ENCODE measurements at places on chromosomes 4 and X. TPM values are rescaled to one million over a fixed set of nuclear protein-coding genes. Genes with fewer than 3 reads are reported as not detected.

- no peaks in the 10 kb centered on the region for H3K27me3 ChIP-seq
- peaks cover 70% of the 10 kb centered on the region for H3K4me1 ChIP-seq
- H3K4me3 ChIP-seq: peak overlapping the region; percentile 86
- H3K27ac ChIP-seq: peak overlapping the region; percentile 99
- peaks cover 40% of the 10 kb centered on the region for H3K36me3 ChIP-seq
- DNase-seq: peak; percentile 66
Observed at GRCh38 chrX:79161655-79162054, 17.2 kb downstream of the GPR174 start.

- H3K27me3 ChIP-seq: peaks cover 3% of the 10 kb centered on the region
- peaks cover 32% of the 10 kb centered on the region for H3K4me1 ChIP-seq
- H3K27ac ChIP-seq: peak overlapping the region; percentile 68
- H3K36me3 ChIP-seq: peaks cover 2% of the 10 kb centered on the region
Observed at GRCh38 chrX:150409964-150410363, 46.8 kb downstream of the MAMLD1 start.

GRCh38 chrX:20523626-20524312 lies 257.1 kb upstream of the RPS6KA3 start:
- peaks cover 25% of the 10 kb centered on the region for H3K27me3 ChIP-seq
- no peaks in the 10 kb centered on the region for H3K36me3 ChIP-seq
- peak; percentile 47 for DNase-seq
- no peak overlapping the region for H3K4me3 ChIP-seq
- H3K27ac ChIP-seq: no peak overlapping the region

DNA sequence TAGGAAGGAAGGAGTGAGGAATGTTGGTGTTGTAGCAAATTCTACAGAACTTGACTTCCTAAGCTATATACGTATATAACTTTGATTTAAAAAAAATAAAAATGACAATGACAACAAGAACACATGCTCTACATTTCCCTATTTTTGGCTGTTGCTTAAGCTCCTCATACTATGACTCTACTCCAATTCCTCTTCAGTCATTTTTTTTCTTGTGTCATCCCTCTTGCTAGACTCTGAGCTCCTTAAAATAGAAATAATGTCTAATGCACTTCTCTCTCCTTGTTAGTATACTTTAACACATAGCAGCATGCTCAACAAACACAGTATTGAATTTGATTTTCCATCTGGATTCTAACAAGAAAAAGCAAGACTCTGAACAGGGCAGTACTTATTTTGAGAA lies 144.0 kb downstream of the HDX start:
- no peaks in the 10 kb centered on the region for H3K36me3 ChIP-seq
- no peak for DNase-seq
- no peaks in the 10 kb centered on the region for H3K27me3 ChIP-seq
- no peak overlapping the region for H3K4me3 ChIP-seq
- no peak overlapping the region for H3K27ac ChIP-seq

DNA sequence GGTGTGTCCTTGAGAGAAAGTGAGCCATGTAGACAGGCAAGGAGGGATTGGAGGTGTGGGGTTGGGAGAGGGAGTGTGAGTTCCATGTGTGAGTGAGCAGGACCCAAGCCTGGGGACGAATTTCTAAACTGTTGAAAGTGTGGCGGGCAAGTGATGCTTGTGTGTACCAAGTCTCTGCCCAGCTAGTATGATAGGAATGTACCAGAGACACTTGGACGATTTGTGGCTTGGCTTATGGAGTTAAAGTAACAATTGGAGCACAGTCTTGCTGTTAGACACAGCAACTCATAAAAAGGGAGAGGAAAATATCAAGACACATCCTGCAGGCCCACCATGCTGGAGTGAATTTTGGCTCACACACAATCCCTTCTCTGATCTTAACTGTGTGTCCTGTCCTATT lies 8.5 kb downstream of the PTTG2 start:
- peaks cover 6% of the 10 kb centered on the region for H3K4me1 ChIP-seq
- H3K27ac ChIP-seq: no peak overlapping the region
- no peak for DNase-seq
- no peaks in the 10 kb centered on the region for H3K27me3 ChIP-seq

- no peaks in the 10 kb centered on the region for H3K27me3 ChIP-seq
- H3K36me3 ChIP-seq: no peaks in the 10 kb centered on the region
- no peak overlapping the region for H3K27ac ChIP-seq
- H3K4me3 ChIP-seq: no peak overlapping the region
- no peaks in the 10 kb centered on the region for H3K4me1 ChIP-seq
- DNase-seq: no peak
Observed at GRCh38 chrX:29662759-29663503, 552.4 kb upstream of the MAGEB2 start.

DNA sequence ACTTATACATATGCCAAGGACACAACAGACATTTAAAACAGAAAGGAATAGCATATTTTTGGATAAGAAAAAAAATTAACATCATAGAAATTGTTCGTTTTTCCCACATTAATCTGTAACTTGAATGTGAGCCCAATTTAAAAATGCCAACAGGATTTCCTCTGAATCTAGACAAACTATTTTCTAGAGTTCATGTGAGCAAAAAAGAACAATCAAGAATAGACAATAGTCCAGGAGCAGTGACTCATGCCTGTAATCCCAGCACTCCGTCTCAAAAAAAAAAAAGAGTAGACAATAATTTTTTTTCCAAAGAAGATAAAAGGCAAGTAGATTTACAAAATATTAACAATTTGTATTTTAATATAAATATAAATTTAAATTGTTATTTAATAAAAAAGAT lies 73.7 kb upstream of the DUSP21 start:
- no peak overlapping the region for H3K27ac ChIP-seq
- H3K4me3 ChIP-seq: no peak overlapping the region
- DNase-seq: no peak
- H3K36me3 ChIP-seq: no peaks in the 10 kb centered on the region
- no peaks in the 10 kb centered on the region for H3K4me1 ChIP-seq

- peaks cover 4% of the 10 kb centered on the region for H3K27me3 ChIP-seq
- H3K27ac ChIP-seq: no peak overlapping the region
- no peaks in the 10 kb centered on the region for H3K36me3 ChIP-seq
- H3K4me1 ChIP-seq: no peaks in the 10 kb centered on the region
- H3K4me3 ChIP-seq: no peak overlapping the region
Observed at GRCh38 chr4:120318196-120318846, 251.7 kb upstream of the MAD2L1 start.

- peaks cover 26% of the 10 kb centered on the region for H3K27me3 ChIP-seq
- peak; percentile 96 for DNase-seq
- H3K4me1 ChIP-seq: peaks cover 43% of the 10 kb centered on the region
- H3K27ac ChIP-seq: peak within 1 kb of the TSS; percentile 93
Observed at GRCh38 chr4:152779513-152780266, at the start of the genes ARFIP1 and TIGD4. ARFIP1 (plus strand) TSS chr4:152779954; CDS start chr4:152829634, 49,680 bp downstream. TIGD4 (minus strand) TSS chr4:152779730; CDS start chr4:152771004, 8,726 bp downstream.

- H3K36me3 ChIP-seq: no peaks in the 10 kb centered on the region
- H3K27me3 ChIP-seq: peaks cover 8% of the 10 kb centered on the region
Observed at GRCh38 chr4:22515145-22515887, 550 bp downstream of the ADGRA3 start.

DNA sequence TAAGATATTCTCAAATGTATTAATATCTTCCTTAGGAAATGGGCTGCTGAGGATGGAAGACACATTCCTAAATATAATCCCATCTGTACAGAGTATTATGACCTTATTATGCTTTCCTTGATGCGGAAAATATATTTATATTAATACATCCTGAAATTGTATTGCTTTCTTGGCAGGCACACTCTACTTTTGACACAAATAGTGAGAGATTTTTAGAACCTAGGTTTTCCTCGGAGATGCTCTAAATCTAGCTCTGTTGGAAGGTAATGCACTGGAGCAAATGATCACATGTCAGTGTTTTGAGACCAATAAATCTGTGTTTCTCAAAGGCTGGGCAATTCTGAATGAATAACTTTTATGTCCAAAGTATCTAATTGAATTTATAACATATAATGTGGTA lies 94.3 kb upstream of the MAGEC2 start:
- no peaks in the 10 kb centered on the region for H3K4me1 ChIP-seq
- H3K27me3 ChIP-seq: no peaks in the 10 kb centered on the region
- H3K27ac ChIP-seq: no peak overlapping the region

GRCh38 chrX:9775930-9776329 lies 10.3 kb upstream of the GPR143 start:
- DNase-seq: no peak
- H3K4me3 ChIP-seq: no peak overlapping the region
- H3K27me3 ChIP-seq: peaks cover 16% of the 10 kb centered on the region
- H3K36me3 ChIP-seq: no peaks in the 10 kb centered on the region
- no peak overlapping the region for H3K27ac ChIP-seq

DNA sequence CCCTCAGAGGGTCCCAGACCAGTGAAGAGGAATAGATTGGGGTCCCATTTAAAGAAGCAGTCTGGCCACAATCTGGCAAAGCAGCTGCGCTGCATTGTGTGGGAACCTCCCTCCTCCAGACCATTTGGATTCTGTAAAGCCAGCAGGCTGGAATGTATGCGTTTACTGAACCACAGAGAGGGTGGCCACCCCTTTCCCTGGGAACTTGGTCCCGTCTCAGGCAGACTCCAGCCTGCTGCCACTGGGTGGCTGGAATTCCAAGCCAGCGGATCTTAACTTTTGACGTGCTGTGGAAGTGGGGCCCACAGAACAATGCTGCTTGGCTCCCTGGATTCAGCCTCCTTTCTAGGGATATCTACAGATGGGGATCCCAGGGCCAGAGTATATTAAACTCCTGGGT lies 307.2 kb downstream of the DACH2 start:
- no peaks in the 10 kb centered on the region for H3K36me3 ChIP-seq
- no peak for DNase-seq
- no peaks in the 10 kb centered on the region for H3K27me3 ChIP-seq
- no peak overlapping the region for H3K4me3 ChIP-seq
- H3K4me1 ChIP-seq: no peaks in the 10 kb centered on the region

DNA sequence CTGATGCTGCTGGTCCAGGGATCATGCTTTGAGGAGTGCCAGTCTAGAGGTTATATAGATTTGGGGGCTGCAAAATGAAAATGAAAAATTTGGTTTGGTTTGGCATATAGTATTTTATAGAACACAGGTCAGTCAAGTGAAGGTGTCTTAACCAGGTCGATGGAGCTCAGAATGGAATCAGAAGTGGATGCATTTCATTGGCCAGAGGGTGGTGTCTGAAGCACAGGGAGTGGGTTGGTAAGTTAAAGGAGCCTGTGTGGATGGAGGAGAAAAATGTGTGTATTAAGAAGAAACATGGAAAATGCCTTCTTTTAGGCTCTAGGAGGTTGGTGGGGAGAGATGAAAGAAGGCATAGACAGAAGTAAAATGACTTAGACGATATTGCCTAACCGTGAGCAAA lies 8.6 kb downstream of the GALNT7 start:
- no peak overlapping the region for H3K27ac ChIP-seq
- H3K36me3 ChIP-seq: peaks cover 5% of the 10 kb centered on the region
- no peak overlapping the region for H3K4me3 ChIP-seq

GRCh38 chrX:132738951-132739350 lies 219.5 kb downstream of the HS6ST2 start:
- H3K27ac ChIP-seq: no peak overlapping the region
- DNase-seq: no peak
- no peak overlapping the region for H3K4me3 ChIP-seq
- H3K4me1 ChIP-seq: peaks cover 33% of the 10 kb centered on the region

DNA sequence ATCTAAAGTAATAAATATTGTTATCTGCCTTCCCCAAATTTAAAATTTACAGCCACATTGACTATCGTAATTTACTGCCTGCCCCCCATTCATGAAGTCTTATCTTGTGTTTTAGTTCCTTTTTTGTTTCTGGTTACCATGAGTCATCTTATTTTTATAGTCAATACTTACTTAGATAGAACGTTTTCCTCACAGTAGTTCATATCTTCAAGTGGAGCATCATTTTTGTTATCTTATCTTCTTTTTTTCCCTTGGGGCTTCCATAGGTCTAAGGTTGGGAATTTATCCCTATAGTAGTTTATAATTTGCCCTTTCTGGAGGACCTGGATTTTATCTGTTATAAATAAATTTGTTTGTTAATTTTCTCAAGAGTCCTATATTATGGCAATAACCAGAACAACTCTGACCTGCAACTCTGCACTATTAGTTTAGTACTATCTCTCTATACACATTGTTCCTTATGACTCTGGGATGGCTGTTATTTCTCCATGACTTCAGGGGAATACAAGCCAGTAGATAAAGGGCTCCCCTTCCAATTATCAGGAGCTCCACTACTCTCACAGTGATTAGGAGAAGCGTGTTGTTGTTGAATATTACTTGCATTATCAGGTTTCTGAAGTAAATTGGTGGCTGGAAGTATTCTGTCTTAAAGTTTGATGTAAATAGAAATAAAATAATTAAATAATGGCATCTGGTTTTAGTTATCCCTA lies 330.6 kb downstream of the GALNTL6 start:
- H3K4me3 ChIP-seq: no peak overlapping the region
- no peak overlapping the region for H3K27ac ChIP-seq
- no peaks in the 10 kb centered on the region for H3K36me3 ChIP-seq
- H3K4me1 ChIP-seq: no peaks in the 10 kb centered on the region
- H3K27me3 ChIP-seq: no peaks in the 10 kb centered on the region
- no peak for DNase-seq

GRCh38 chrX:47831788-47832187 lies 4.9 kb upstream of the ZNF81 start:
- DNase-seq: peak; percentile 65
- H3K36me3 ChIP-seq: peaks cover 2% of the 10 kb centered on the region
- no peak overlapping the region for H3K27ac ChIP-seq
- peaks cover 8% of the 10 kb centered on the region for H3K4me1 ChIP-seq
- H3K27me3 ChIP-seq: no peaks in the 10 kb centered on the region

DNA sequence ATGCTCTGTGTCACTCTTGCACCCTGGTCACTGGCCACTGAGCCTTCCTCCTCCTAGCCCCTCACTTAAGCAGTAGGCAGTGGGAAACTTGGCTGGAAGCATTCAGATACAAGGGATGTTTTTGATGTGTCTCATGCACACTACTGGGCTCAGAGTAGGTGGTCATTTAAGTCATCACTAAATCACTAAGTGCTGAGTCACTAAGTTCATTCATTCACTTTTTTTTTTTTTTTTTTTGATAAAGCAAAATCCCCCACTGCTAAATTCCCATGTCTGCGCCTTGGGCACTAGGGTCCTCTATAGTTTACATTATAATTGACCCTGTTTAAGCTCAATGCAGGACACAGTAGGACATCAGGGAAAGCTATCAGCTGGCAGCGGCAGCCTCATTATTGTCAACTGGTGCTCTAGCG lies 182.4 kb upstream of the MBNL3 start:
- peaks cover 5% of the 10 kb centered on the region for H3K27me3 ChIP-seq
- H3K4me1 ChIP-seq: no peaks in the 10 kb centered on the region
- no peaks in the 10 kb centered on the region for H3K36me3 ChIP-seq

GRCh38 chr4:107824350-107825071 lies at the start of gene SGMS2:
SGMS2 (plus strand) TSS chr4:107824932; CDS start chr4:107895554, 70,622 bp downstream.
- H3K4me3 ChIP-seq: peak within 1 kb of the TSS; percentile 82
- DNase-seq: peak; percentile 52
- H3K36me3 ChIP-seq: no peaks in the 10 kb centered on the region
- H3K4me1 ChIP-seq: peaks cover 5% of the 10 kb centered on the region
- peak within 1 kb of the TSS; percentile 65 for H3K27ac ChIP-seq

- no peak for DNase-seq
- H3K4me3 ChIP-seq: peak overlapping the region; percentile 69
- peaks cover 18% of the 10 kb centered on the region for H3K4me1 ChIP-seq
- no peak overlapping the region for H3K27ac ChIP-seq
Observed at GRCh38 chrX:40154250-40154852, 56.6 kb upstream of the BCOR start.

- peaks cover 12% of the 10 kb centered on the region for H3K4me1 ChIP-seq
- peak overlapping the region; percentile 78 for H3K4me3 ChIP-seq
- no peaks in the 10 kb centered on the region for H3K36me3 ChIP-seq
- no peak for DNase-seq
- H3K27ac ChIP-seq: no peak overlapping the region
Observed at GRCh38 chrX:107775000-107775733, 420 bp downstream of the TSC22D3 start.

The PLAC1 gene
- not detected for total RNA-seq

The C4orf46 gene
- total RNA-seq: 18.1 TPM

The SHROOM2 gene
- not detected for total RNA-seq

The GLRA3 gene
- total RNA-seq: not detected

The SORCS2 gene
- total RNA-seq: not detected

Data from activated CD4-positive, alpha-beta T cell treated with anti-CD3 and anti-CD28 coated beads, Interleukin-2, amount 10 ng/mL, durations not matched to agents 7 days and 5 days (primary cell).